ENCODE measurements at places on chromosomes 5 and 9.

DNA sequence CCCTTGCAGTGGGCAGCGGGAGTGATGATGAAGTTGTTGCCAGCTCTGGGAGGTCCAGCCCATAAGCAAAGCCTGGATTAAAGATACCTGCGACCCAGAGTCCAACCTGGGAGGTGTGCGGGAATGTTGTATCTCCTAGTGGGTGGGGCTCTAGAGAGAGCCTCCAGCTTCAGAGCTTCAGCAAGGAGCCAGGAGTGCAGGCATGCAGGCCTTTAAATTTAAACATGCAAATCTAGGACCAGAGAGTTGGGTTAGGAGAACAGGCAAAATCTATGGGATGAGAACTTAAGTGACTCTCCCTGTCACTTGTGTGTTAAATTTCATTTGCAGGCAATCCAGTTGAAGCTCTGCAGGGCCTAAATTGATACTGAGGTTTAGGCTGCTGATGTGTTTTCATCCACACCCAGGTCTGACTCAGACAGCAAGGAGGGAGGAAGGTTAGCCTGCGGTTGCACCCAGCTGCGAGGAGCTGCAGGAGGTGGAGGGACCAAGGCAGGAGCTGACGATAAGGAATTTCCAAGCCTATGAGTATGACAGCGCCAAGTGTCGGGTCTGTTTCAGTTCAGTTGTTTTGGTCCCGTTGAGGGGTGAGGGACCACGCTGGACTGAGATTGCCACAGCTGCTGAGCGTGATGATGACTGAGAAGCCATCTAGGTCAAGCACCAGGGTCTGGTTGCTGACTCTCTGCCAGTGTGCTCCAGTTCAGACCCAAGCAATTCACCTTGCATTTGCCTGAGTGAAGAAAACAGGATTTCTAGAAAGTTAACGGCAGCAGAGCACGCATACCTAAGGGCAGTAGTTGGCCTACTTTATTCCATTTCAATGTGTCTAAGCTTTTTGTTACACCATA, 243.0 kb downstream of the ICE1 start:
- no peak for DNase-seq

DNA sequence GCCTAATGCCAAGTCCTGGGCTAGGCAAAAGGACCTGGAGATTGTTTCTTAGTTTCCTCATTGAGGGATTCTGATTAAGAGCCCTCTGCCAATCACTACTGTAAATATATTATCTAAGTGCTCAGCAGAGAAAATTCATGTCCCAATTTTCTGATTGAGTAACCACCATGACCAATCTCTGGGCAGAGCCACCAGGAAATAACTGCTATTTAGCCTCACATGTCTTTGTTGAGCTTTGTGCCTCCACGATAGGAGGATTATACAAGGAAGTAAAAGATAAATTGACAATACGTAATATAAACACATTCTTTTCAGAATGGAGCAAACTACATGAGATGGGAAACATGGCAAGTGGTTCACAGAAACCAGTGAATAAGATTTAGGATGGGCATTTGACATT, 396.1 kb upstream of the PAPPA start:
- no peak for DNase-seq

DNA sequence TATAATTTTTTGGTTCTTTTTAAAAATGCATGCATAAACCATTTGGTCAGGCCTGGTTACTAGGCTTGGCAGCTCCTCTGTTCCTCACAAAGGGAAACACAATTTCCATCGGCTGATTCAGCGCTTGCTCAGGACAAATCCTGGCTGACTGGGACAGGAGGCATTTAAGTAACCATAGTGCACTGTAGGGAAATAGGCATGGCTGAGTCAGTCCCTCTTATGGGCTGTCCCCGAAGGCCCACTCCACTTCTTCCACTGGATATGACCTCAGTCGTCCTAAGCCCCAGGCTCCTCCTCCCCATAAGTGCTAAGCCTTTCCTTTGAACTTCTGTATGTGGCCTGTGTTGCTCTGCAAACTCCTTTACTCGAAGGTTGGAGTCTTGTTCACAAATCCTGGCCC, 71.2 kb upstream of the GLIS3 start:
- no peak for DNase-seq

DNA sequence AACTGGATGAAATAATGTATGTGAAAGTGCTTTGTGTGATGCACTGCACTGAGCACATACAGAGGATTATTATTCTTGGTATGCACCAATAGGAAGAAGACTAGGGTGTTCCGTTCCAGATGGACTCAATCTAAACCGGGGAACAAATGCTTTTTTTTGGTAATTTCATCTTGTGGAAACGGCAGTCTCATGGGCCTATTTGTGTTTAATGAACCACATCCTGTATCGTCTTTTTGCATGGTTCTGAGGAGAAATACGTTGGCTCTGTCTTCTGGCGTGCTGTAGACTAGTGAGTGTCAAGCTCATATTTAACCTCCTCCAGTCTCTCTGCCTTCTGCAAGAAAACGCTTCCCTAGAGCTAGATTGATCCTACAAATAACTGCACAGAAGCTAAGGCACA, 30.0 kb downstream of the TRIM32 start:
- no peak for DNase-seq

DNA sequence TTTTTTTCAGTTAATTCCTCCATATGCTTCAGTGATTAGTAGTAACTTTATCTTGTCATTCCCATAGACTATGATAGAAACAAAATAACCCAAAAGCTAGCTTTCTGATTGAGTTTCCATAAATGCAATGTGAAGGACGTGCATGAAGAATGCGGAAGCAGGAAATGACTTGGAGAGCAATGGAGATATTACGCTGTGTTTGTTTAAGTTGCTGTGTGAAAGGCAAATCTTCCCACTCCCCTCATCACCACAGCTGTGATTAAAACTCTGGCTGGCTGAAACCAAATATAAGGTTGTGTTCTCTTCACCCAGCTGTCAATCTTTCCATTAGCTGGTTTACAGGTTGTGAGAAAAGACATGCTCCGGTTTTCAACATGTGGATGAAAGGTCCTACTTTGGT, 83.9 kb downstream of the NR2F1-AS1 start:
- no peak for DNase-seq

- no peak for DNase-seq
Measured at GRCh38 chr5:96716716-96717115, 54.5 kb downstream of the CAST start.

DNA sequence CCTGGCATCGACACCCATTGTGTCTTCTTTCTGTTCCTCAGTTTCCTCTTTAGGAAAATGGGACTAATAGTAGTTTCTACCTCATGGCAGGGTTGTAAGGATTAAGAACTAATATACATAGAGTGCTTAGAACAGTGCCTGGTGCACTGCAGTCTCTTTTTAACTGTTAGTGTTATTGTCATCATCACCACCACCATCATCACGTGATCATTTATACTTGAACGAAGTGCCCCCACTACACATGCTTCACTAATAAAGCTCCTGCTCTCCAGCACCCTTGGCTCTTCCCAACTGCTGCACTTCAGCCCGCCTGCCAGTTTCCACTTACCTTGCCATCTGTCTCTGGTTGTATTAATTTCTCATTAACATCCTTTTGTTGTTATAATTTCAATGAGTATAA, 35.8 kb upstream of the MAST4 start:
- DNase-seq = no peak

DNA sequence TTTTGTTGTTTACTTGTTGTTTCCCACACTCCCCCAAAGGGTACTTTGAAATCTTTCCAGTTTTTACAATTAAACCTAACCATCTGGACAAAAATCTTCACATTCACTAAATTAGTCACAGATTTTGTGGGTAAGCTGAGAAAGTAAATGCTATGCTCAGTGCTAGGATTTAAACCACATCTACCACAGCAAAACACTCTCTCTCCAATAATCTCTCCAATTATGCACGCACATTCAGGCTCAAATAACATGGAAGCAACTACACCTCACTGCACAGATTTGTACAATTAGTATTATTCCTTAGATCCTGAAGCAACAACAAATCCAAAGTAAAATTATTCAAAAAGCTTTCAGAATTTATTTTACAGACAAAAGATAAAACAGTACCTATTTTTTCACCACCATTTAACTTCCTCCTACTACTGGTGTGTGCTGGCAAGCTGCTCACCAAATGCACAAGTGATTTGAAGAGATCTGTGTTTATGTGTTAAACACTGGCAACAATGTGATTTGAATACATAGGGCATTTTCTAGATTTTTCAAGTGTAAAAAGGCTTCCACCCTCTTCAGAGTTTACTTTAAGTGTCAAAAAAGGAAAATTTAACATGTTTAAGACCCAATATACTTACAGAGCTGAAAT, 16.6 kb downstream of the ZNF608 start:
- no peak for DNase-seq

DNA sequence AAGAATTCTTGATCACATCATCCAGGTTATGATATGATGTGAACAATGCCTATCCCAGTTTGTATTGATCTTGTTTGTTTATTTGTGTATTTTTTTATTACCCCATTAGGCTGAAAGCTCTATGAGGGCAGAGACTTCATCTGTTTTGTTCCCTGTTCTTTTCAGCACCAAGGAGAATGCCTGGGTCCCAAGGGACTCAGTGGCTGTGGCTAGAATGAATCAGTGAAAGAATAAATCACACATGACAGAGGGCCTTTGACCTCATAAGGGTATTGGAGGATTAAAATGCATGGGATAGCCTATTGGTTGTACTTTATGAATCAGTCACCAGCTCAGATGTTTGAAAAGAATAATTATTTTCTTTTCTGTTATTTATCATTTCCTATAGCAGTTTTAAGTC, 292.2 kb downstream of the GAS1 start:
- no peak for DNase-seq

DNA sequence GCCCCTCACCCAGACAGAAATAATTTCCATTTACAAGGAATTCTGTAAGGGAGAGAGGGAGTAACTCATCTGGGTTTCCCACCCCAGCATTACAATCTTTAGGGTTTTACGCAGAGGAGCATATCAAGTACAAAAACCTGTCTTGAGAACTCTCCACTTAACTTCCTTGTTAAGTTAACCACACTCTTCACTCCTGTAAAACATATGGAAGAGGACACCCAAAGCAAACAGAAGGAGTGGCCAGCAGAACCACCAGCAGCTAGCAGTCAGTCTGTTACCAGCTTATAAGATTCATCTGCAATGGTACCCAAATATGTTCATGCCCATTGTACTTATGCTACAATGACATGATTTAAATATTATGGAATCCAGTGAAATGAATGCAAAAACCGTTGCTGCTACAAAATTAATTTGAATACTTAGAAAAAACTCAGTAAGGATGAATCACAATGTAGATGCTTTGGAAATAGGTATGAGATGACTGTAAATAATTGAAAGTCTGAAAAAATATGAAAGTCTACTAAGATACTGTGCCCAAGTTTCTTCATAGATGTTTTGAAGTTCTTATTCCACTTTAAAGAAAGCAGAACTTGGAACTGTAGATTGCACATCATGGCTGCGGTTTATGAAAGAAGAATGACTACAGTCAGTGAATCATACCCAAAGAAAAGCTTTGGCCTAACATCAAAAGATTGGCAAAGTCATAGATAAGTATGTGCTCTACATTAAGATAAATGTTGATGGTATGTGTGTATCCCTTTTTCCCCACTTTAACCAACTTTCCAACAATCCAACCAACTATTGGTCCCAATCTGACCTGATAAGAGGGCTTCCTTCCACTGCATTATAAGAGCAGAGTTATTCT, 233.6 kb downstream of the ACTL7B start:
- DNase-seq = no peak

DNA sequence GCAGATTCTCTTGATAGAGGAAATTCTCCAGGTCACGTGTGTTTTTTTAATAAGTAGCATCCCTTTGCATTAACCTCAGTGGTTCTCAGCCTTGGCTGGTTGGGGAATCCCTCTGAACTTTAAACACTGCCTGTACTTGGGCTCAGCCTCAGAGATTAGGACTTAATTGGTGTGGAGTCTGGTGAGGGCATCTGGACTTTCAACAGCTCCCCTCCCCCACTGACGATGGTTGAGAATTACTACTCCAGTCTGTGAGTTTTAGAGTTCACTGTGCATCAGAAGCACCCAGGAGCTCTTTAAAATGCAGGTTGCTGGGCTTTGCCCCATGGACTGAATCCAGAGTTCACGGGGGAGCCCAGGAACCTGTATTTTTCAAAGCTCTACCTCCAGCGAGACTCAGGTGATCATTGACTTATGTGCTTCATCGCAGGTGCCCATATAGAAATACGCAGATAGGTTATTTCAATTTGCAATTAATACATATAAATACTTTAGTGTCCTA, 71.4 kb downstream of the DAPK1 start:
- no peak for DNase-seq

DNA sequence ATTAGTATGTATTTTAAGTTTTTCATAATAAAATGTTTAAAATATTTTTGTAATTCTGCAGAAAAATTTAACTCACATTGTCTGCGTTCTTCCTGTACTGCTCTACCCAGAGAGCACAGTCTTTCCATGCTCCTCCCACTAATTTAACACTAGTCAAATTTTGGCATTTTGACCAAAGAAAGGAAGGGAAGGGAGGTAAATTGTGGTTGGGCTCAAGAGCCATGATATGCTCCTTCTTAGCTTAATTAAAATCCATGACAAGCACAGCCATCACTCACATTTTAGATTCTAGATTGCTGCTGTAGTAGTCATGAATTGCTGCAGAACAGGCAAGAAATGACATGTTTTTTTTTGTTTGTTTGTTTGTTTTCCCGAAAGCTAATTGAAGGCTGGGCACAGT, 98.4 kb downstream of the NLN start:
- DNase-seq = no peak

DNA sequence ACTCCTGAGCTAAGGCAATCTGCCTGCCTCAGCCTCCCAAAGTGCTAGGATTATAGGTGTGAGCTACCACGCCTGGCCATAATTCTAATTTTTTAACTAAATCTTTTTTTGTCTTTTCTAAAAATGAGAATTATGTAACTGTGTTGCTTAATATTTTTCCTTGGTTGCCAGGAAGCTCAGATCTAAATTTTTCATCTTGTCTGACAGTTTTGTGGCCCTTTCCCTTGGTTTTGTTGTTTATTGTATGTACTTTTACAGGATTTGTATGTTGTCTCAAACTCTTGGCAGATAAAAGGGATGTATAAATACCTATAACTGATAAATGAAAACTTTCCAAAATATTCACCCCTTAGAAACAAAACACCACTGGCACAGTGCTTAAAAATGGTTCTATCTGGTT, 88.2 kb upstream of the KLF9 start:
- no peak for DNase-seq

GRCh38 chr9:15873573-15874177, 320.8 kb downstream of the CCDC171 start:
- no peak for DNase-seq

GRCh38 chr5:34719029-34719428, 62.9 kb downstream of the RAI14 start:
- DNase-seq = no peak

Measured in nucleus accumbens (tissue), 56 donors.